ENCODE measurements at places on chromosomes 2 and 18. TPM values are rescaled to one million over a fixed set of nuclear protein-coding genes. Genes with fewer than 3 reads are reported as not detected.

Gene LTBP1
- 10.7 TPM for total RNA-seq

Gene SCYGR7
- total RNA-seq, result not detected

Gene PLCL1
- total RNA-seq, result 3.8 TPM

Gene PRSS56
- total RNA-seq, result not detected

Gene TMEM178A
- 0.56 TPM for total RNA-seq

Gene FAM237A
- not detected for total RNA-seq

Gene SERPINB8
- 27.1 TPM for total RNA-seq

Gene LONRF2
- under 0.01 TPM for total RNA-seq

Gene DSG1
- total RNA-seq, result not detected

Gene TBR1
- under 0.01 TPM for total RNA-seq

Gene CNPPD1
- total RNA-seq, result 16.4 TPM

Gene CYRIA
- 27.4 TPM for total RNA-seq

Gene CNDP1
- not detected for total RNA-seq

Gene IMMT
- total RNA-seq, result 63.2 TPM

Gene WIPF1
- total RNA-seq, result 7.6 TPM

Gene ELOA2
- total RNA-seq, result not detected

Gene KIF1A
- total RNA-seq, result not detected

Gene LYPD6B
- not detected for total RNA-seq

Gene USP34
- total RNA-seq, result 117 TPM
